Stimulated activated CD4-positive, alpha-beta T cell treated with anti-CD3 and anti-CD28 coated beads, Interleukin-1b, Interleukin-23, amount 100 ng/mL, for 24 hours (primary cell): ENCODE measurements at places on chromosomes 4 and X.

DNA sequence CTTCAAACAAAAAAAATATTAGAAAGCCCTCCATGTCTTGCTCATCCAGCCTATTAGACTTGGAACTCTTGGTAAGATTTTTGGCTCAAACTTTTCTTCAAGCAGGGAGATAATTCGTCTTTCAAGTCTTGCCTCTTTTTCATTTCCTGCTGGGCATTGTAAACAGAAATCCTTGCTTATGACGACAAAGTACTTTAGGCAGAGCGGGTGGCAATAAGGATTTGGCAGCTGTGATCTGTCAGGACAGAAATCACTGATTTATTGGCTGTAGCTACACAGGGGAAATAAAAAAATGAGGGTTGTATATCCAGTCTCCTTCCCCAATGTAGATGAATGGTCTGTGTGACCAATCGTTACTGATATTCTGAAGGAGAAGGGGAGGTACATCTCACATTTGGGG, 121.6 kb downstream of the SLC4A4 start:
- DNase-seq: no peak

- DNase-seq: no peak
These were observed 700 bp downstream of the SLC26A1 start for GRCh38 chr4:992297-993110.

GRCh38 chr4:8181844-8182243, 17.2 kb upstream of the SH3TC1 start:
- no peak for DNase-seq

DNA sequence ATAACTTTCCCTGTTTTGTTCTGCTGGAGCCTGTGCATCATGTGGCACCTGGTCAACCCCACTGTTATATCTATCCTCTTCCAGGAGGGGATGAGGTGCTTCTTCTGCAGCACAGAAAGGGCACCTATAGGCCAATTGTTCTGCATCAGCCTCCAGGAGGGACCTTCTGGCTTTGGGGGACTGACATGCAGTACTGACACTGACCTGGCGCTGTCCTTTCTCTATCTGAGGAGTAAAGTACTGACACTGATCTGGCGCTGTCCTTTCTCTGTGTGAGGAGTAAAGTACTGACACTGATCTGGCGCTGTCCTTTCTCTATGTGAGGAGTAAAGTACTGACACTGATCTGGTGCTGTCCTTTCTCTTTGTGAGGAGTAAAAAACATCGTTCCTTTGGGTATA, 498.4 kb downstream of the PACRGL start:
- DNase-seq: no peak

DNA sequence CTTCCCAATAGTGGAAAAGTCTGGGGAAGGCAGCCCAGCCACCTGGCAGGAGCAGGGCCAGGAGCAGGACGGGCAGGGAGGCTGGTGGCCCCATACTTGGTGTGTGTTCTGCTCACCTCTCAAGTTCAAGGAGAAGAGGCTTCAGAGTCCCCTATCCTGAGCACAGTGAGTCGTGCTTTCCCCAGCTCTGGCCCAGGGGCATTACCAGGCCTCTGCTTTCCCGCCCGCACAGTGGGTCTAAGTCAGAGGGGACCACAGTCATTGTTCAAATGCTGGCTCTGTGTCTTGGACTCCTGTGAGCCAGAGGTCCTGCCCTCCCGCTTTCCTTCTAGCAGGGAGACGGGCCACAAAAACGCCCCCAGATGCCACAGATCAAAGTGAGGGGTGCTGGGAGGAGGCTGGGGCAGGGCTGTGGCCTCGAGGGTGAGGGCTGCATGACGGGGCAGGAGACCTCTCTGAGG, 27.6 kb downstream of the HTRA3 start:
- DNase-seq: no peak

- no peak for DNase-seq
These were observed 1402.9 kb upstream of the PABPC4L start for GRCh38 chr4:135604531-135604930.

DNA sequence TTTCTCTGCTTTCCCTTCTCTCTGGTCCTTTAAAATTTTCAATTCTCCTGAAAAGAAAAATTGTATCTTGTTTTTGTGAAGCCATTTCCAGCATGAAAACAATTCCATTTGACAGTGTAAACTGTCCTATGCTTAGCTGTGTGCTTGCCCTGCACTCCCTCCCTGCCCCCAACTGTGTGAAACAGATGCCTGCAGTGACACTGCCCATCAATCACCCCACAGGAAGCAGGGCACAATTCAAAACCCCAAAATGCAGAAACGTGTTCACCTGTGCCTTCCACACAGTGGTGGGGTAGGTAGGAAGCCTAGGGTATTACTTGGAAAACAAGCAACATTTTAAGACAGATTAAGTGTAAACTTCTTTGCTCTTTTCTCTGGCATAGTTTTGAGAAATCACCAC, 6.2 kb upstream of the FHDC1 start:
- no peak for DNase-seq

- no peak for DNase-seq
These were observed 19.4 kb downstream of the LYAR start for GRCh38 chr4:4270529-4270928.
